Natural killer cell (primary cell): ENCODE measurements at places on chromosomes 2 and 18. TPM values are rescaled to one million over a fixed set of nuclear protein-coding genes. Genes with fewer than 3 reads are reported as not detected.

GRCh38 chr2:29164091-29164846, 49.1 kb downstream of the CLIP4 start:
- no peaks in the 10 kb centered on the region for H3K4me1 ChIP-seq
- no peaks in the 10 kb centered on the region for H3K27me3 ChIP-seq
- H3K27ac ChIP-seq = no peak overlapping the region
- no peak overlapping the region for H3K4me3 ChIP-seq
- DNase-seq = no peak

DNA sequence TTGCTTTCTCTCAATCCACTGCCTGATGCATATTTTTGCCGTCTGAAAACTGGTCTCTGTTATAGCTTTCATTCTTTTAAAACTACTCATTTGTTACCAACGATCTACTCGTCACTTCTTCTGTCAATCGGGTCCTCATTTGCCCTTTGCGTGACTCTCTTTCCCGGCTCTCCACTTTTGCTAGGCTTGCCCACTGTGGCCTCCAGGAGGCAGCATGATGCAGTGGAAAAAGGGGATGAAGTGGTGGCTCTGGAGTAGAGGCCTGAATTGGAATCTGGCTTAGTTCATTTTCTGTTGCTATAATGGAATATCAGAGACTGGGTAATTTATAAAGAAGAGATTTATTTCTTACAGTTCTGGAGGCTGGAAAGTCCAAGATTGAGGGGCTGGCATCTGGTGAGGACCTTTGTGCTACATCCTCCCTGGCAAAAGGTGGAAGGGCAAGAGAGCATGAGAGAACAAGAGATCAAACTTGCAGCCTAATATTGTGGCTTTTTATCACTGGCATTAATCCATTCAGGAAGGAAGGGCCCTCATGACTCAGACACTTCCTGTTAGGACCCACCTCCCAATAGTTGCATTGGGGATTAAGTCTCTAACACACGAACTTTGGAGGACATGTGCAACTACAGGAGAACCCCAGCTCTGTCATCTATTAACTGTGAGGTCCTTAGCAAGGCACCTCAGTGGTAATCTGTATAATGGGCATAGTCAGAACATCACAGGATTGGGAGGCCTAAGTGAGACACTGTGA, 15.4 kb downstream of the GDF7 start:
- no peak overlapping the region for H3K4me3 ChIP-seq
- no peak overlapping the region for H3K27ac ChIP-seq
- DNase-seq = no peak
- H3K36me3 ChIP-seq = peaks cover 12% of the 10 kb centered on the region

DNA sequence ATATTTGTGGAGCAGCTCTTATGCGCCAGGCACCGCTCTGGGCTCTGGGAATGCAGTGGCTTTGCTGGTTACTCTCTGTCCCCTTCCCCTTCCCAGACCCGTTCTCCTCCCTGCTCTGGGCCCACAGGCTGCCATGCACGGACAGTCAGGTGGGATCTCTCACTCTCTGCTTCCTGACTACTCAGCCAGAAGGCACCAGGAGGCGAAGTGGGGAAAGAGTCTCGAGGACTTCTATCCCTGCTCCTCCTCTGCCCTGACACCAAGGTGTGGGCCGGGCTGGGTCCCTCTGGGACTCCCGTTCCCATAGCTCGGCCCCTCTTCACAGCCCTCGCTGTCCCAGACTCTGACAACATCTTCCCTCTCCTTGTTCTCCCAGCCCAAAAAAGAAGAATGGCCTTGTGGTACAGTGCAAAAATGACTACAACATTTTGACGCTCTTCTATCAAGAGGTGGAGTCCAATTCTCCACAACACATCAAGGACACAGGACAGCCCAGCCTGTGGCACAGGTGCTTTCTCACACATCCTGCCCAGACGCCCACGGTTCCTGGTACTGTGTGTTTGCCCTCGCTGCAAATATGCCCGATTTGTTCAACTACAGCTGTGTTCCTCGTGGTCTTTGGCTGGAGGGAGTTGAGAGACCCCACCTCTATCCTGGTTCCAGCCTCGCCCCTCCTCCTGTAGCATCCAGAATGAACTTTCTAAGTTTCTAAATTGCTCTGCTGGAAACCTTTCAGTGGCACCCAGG, 14.0 kb upstream of the DUSP2 start:
- no peaks in the 10 kb centered on the region for H3K27me3 ChIP-seq
- H3K4me1 ChIP-seq = peaks cover 87% of the 10 kb centered on the region
- no peak overlapping the region for H3K4me3 ChIP-seq
- H3K36me3 ChIP-seq = no peaks in the 10 kb centered on the region
- DNase-seq = no peak

GRCh38 chr2:189506514-189506976, 65.3 kb downstream of the WDR75 start:
- H3K36me3 ChIP-seq = no peaks in the 10 kb centered on the region
- no peak overlapping the region for H3K27ac ChIP-seq
- H3K4me1 ChIP-seq = no peaks in the 10 kb centered on the region
- H3K4me3 ChIP-seq = no peak overlapping the region
- DNase-seq = no peak
- H3K27me3 ChIP-seq = no peaks in the 10 kb centered on the region

DNA sequence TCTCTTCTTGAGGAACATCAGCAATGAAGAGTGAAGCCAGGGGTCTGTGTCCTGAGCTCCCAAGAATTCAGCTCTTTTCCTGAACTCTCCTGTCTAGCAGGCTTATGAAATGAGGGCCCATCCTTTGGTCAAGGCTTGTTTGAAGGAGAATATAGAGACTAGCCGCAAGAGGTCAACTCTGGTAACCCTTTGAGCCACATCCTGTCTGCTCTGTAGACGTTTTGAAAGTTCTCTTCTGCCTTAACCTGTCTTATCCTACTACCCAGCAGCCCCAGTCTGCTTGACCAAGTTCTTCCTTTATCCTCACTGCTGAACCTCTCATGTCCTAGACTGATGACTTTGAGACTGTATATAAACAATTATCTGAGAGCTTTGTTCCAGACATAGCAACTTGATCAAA, 5.4 kb downstream of the SEMA4F start:
- H3K4me1 ChIP-seq = peaks cover 6% of the 10 kb centered on the region
- H3K36me3 ChIP-seq = peaks cover 10% of the 10 kb centered on the region
- H3K27ac ChIP-seq = no peak overlapping the region
- DNase-seq = no peak
- no peak overlapping the region for H3K4me3 ChIP-seq

DNA sequence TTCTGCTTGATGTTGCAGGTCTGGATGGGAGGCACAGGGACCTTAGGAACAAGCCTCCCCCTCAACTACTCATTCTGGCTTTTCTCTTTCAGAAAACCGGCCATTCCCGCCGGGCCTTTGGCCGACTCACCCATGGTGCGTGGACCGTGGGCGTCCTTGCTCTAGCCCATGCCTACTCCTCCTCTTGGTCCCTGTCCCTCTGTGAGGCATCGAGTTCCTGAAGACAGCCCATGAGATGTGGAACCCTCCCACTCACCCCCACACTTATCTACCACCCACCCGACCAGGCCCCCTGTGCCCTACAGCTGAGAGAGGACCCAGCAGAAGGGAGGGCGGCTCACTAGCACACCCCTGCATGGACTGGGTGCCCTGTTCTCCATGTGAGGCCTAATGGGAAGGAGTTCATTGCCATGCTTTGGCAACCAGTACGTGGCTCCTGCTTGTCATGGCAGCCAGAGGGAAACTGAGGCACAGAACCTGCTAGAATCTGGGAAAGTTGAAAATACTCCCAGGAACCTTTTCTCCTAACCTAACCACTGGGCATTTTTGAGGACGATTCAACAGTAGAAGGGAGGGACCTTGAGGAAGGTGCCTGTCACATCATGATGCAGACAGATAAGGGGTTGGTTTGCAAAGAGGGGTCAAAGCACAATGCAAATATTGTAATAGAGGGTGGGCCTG, 8.5 kb downstream of the SPEG start:
- H3K27me3 ChIP-seq = peaks cover 20% of the 10 kb centered on the region
- H3K4me1 ChIP-seq = peaks cover 9% of the 10 kb centered on the region
- no peak for DNase-seq
- H3K36me3 ChIP-seq = no peaks in the 10 kb centered on the region
- no peak overlapping the region for H3K4me3 ChIP-seq

DNA sequence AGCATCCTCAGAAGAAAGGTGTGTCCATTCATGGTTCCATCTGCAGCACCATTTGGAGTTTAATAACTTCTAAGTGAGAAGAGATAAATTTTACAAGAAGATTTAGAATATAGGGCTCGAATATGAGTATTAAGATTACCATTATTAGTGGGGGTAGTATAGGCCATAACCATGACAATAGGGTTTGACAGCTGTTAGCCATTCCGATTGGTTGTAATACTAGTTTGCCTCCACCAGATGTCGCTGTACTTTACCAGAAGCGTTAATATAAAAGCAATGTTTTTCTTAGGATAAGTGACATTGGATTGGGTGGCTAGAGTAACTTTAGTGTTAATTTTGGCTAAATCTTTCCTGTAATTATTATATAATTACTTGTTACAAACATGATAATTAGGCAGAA, 107.5 kb upstream of the SRD5A2 start:
- no peaks in the 10 kb centered on the region for H3K36me3 ChIP-seq
- no peak overlapping the region for H3K27ac ChIP-seq
- no peak overlapping the region for H3K4me3 ChIP-seq
- DNase-seq = no peak
- H3K4me1 ChIP-seq = no peaks in the 10 kb centered on the region

DNA sequence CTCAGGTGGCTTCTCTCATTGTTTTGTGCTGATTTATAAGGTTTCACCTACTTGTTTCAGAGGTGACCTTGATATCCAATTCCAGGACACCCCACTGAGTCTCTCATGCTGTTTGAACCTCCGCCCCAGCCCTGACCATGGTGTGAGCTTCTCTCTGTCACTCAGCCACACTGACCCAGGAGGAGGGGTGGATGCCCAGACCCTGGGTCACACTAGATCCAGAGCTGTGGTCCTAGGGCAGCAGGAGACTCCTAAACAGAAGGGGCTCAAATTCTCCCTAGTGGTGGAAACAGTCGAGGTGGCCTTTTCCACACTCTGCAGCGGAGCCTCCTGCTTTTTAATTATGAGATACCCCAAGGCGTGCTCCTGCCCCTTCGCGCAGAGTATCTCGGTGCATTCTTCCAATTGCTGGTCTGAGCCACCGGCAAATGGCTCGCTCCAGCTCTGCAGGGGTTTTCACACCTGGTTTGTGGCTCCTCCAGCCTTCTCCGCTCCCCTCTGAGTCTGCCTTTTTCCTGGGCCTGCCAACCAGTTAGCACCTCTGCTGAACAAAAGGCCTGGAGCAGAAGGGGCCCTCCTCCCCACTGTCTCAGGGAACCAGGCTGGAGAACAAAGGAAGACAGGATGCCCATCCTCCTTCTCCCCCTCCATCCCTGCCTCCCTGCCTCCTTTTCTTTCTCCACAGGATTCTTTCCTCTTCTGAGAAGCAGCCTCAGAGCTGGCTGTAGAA, 147.3 kb upstream of the SPRED2 start:
- DNase-seq = no peak
- H3K27ac ChIP-seq = no peak overlapping the region
- H3K27me3 ChIP-seq = no peaks in the 10 kb centered on the region
- H3K4me1 ChIP-seq = no peaks in the 10 kb centered on the region
- no peak overlapping the region for H3K4me3 ChIP-seq
- no peaks in the 10 kb centered on the region for H3K36me3 ChIP-seq

GRCh38 chr2:26469092-26469710, 8.7 kb downstream of the OTOF start:
- H3K27me3 ChIP-seq = no peaks in the 10 kb centered on the region
- H3K36me3 ChIP-seq = no peaks in the 10 kb centered on the region
- no peak overlapping the region for H3K27ac ChIP-seq
- no peaks in the 10 kb centered on the region for H3K4me1 ChIP-seq
- H3K4me3 ChIP-seq = no peak overlapping the region
- no peak for DNase-seq

GRCh38 chr2:23616630-23617029, 231.7 kb downstream of the KLHL29 start:
- no peaks in the 10 kb centered on the region for H3K36me3 ChIP-seq
- no peak overlapping the region for H3K4me3 ChIP-seq
- H3K27ac ChIP-seq = no peak overlapping the region

DNA sequence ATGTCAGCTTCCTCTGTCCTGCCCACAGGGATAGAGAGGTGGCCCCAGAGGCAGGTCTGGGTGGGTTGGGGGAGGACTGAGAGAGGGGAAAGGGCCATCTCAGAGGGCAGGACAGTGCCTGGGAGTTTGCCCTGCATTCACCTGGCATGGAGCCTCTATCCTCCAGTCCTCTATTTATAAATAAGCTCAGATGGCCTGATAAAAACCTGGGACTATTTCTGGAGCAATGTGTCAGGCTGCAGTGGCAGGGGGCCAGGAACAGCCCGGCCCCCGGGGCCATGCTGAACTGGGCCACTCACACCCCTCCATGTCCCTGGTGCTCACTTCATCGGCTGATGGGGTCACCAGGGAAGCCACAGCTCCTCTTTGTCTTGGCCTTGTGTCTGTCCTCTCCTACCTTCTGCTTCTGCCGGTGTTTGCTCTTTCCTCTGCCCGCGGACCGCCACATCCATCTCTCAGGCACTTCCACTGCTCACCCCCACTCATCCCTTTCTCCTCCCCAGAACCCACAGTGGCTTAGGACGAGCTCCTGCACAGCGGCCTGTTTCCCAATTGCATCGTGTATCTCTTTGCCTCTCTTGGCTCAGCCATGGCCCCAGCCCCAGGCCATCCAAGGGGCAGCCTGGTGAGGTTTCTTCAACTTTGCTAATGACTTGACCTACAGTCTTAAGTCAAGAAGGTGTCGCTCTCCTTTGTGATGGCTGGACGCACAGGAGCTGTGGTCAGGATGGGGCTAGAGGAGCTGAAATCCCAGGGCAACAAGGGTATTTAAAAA, 38.8 kb downstream of the SCTR start:
- no peaks in the 10 kb centered on the region for H3K4me1 ChIP-seq
- DNase-seq = no peak
- H3K27me3 ChIP-seq = no peaks in the 10 kb centered on the region
- H3K36me3 ChIP-seq = no peaks in the 10 kb centered on the region
- H3K27ac ChIP-seq = no peak overlapping the region

GRCh38 chr2:51027968-51028367, 4.0 kb downstream of the NRXN1 start:
- no peaks in the 10 kb centered on the region for H3K27me3 ChIP-seq
- H3K36me3 ChIP-seq = no peaks in the 10 kb centered on the region
- no peaks in the 10 kb centered on the region for H3K4me1 ChIP-seq
- no peak overlapping the region for H3K4me3 ChIP-seq

DNA sequence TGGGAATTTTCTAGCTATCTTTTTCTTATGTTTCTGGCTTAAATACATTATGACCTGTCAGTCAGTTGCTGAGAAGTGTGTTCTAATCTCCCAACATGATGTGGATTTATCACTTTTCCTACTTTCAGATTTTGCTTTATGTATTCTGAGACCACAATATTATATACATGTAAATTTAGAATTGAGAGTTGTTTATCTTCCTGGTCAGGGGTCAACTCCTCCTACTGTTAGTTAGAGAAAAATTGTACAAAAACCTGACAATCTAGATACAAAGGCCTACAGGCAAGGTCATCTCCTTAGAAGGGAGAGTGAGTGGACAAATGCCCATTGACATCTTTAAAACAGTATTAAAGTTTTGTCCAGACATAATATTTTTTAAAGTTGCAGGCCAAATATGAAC, 30.6 kb downstream of the C18orf63 start:
- H3K27me3 ChIP-seq = no peaks in the 10 kb centered on the region
- H3K27ac ChIP-seq = no peak overlapping the region
- H3K36me3 ChIP-seq = no peaks in the 10 kb centered on the region
- no peak for DNase-seq
- H3K4me3 ChIP-seq = no peak overlapping the region

- H3K4me1 ChIP-seq = no peaks in the 10 kb centered on the region
- H3K36me3 ChIP-seq = no peaks in the 10 kb centered on the region
- H3K4me3 ChIP-seq = no peak overlapping the region
- DNase-seq = no peak
These were observed 60.7 kb upstream of the ARHGAP28 start for GRCh38 chr18:6668836-6669235.

RNF152 gene
- 0.50 TPM for total RNA-seq

SPATA3 gene
- total RNA-seq = not detected

AQP12B gene
- total RNA-seq = not detected

FAM98A gene
- 22.2 TPM for total RNA-seq

STRN gene
- total RNA-seq = 49.9 TPM

GKN1 gene
- total RNA-seq = not detected

CYRIA gene
- 37.4 TPM for total RNA-seq

MAP4K3 gene
- total RNA-seq = 25.9 TPM
